ENCODE measurements at places on chromosomes 1 and 21.

GRCh38 chr1:156245451-156246232 is 2.2 kb downstream of the PAQR6 start:
- DNase-seq, result peak; percentile 52

- DNase-seq, result no peak
Observed at GRCh38 chr1:114339379-114339778, 171.6 kb downstream of the TRIM33 start.

DNA sequence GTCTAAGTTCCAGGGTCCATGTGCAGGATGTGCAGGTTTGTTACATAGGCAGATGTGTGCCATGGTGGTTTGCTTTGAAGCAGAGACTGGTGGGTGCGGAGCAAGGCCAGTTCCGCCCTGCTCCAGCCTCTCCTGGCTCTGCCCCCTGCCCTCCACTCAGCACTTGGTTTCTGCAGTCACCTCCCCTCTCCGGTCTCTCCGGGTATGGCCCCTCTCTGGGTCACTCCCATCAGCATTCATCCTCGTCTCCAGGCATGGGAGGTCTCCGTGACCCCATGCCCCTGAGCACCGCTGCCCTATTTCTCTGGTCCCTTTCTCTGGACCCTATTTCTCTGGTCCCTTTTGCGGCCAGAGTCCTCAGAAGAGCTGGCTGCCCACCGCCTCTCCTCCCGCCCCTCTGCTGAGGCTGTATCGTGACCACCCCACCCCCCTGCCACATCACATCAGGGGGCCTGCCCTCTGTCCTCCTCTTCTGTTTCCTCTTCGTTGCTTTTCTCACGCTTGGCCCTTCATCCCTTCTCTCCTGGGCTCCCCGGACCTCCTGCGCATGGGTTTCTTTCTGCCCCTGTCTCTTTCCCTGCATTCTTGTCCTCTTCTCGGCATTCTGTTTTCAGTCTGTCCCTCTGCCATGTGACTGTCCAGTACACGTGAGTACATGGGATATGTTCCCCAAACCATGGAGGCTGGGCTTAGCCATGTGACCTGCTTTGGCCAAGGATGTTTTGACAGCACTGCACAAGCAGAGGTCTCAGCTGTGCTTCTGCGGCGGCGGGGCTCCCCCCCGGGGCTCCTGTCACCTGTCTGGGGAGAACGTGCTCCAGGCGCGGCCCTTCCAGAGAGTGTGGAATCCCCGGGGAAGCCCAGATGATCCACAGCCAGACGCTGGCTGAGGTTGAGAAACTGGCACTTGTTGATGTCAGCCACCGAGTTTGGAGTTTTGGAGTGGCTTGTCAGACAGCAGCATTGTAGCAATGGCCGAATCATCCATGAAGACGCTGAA is 54.4 kb upstream of the C1orf174 start:
- DNase-seq, result no peak

DNA sequence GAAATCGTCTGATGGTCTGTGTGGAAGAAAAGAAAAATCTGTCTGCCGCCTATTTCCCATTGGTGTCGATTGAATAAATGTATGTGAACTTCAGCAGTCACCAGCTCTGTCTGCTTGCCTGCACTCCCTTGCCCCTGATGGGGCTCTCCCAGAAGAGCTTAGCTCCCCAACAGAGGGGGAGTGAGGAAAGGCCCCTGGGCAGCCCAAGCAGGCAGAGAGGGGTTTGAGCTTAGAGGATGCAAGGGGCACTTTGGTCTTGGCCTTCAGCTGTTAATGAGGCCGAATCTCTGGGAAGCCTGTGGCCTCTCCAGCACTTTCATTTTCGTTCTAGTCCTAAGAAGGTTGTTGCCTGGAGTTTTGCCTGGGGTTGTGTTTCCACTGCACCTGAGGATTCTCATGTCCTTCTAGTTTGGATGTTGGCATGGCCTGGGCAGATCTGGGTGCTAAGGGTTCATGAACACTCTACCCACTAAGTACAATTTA is 2.8 kb downstream of the FOXD2 start:
- no peak for DNase-seq

DNA sequence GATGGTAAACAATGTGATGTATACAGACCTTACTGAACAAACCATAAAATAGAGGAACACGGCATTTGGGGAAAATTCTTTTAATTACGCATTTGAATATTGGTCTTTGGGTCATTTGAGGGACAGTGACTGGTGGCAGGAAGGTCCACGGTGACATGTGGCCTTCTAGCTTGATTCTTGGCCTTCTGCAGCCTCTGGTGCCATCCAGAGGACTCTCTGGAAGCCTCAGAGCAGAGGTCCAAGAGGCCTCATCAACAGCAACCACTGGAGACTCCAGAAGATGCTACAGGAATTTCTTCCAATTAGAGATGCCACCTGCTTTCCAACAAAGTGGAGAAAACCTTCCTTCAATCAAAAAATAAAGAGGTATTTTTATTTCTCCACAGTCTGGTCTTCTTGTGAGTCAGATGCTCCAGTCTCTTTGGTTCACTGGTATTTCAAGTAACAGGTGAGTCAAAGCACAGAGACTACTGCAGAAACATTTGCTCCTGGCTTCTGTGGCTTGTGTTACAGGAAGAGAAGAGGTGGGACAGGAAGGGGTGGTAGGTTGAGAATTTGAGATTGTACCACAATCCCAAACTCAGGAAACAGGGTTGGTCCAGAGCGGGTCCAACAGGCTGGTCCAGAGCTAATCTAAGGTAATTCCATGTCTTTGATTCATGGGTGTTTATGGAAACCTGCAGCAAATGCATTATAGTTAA is 2.7 kb upstream of the F5 start:
- no peak for DNase-seq

GRCh38 chr1:206513312-206514111 is 6.2 kb downstream of the RASSF5 start:
- no peak for DNase-seq

GRCh38 chr1:230749150-230749549 is 2.0 kb downstream of the CAPN9 start:
- no peak for DNase-seq

DNA sequence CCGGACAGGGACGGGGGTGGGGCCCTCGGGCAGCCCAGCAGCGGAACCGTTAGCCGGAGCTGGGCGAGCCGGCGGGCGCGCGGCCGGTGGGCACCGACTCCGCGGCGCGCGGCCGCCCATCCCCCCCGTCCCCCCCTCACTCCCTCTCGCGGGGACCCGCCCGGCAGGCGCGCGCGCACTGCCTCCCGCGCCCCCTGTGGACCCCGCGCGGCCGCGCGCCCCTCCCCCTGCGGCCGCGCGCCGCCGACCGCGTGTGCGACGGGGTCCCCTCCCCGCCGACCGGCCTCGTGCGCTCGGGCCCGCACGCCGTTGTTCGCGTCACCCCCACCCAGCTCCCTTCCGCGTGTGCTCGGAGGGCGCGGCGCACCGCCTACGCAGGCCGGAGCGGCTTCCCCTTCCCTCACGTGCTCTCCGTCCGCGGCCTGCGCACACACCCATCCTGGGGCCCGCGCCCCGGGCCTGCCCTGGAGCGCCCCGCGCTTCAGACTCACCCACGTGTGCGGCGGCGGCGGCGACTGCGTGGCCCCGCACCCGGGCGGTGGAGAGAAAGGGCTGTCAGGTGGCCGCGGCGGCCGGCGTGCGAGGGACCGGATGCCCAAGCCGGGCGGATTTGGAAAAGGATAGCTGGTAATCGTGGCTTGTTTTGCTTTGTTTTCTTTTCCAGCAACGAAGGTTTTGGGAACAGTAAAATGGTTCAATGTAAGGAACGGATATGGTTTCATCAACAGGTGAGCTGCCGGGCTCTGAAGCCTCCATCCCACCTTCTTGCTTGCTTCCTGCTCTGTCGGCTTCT is 717 bp downstream of the YBX1 start:
- peak; percentile 50 for DNase-seq

DNA sequence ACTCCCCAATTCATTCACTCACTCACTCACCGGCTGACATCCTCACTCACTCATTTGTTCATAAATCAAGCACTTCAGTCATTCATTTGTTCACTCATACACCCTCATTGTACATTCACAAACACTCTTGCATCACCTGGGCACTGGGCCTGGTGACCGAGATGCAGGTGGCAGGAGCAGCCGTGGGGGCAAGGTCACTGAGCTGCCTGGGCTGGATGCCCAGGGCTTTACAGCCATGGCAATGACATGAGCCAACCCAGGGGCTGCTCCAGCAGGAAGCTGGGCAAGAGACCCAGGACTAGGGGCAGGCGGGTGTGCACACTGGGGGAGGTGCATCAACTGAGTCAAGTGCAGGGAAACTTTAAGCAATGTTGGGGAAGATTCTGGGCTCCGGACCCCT is 113.6 kb upstream of the IGSF21 start:
- DNase-seq, result no peak

GRCh38 chr1:226660410-226661182 is 78.5 kb downstream of the ITPKB start:
- no peak for DNase-seq

DNA sequence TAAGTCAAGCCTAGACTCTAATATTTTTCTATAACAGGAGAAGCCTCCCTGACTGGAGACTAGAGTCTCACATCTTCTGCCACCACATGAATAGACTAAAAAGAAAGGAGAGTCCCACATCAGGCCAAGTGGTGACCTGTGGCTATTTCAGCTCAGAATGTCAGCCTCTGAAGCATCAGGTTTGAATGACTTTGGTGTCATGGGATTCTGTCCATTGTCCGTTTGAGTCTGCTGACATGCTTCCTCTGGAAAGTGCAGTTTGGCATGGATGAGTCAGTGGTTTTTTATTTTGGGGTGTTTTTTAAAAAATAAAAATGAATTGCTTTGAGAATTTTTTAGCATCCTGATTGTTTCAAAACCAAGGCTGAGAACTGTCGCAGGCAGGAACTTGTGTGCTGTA is 19.5 kb downstream of the DYRK3 start:
- DNase-seq, result no peak

- peak; percentile 9 for DNase-seq
Observed at GRCh38 chr1:168312718-168313604, 32.3 kb downstream of the TBX19 start.

GRCh38 chr1:154865442-154866256 is 4.4 kb downstream of the KCNN3 start:
- no peak for DNase-seq

DNA sequence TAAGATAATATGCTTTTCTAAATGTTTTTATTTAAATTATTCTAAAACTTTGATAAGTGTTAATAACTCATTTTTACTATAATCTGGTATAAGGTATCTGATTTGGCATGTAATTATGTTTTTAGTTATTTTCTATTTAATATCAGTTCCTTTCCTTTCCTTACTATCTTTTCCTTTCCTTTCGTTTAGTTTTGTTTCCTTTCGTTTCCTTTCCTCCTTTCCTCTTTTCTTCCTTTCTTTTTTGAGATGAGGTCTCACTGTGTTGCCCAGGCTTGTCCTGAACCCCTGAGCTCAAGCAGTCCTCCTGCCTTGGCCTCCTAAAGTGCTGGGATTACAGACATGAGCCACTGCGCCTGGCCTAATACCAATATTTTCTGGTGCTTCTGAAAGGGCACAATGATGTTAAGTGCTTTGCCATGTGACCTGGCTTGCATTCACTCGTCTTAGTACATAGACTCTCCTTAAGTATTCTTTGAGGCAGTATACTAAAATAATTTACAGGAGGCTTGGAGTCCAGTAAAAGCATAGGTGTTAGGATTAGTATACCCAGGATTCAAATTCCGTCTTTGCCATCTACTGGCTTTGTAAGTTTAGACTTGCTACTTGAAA is 18.7 kb downstream of the MIER1 start:
- DNase-seq, result no peak

- no peak for DNase-seq
Observed at GRCh38 chr1:27380224-27380623, 2.9 kb downstream of the CD164L2 start.

GRCh38 chr1:71184410-71184809 is 103.6 kb upstream of the ZRANB2 start:
- DNase-seq, result no peak

DNA sequence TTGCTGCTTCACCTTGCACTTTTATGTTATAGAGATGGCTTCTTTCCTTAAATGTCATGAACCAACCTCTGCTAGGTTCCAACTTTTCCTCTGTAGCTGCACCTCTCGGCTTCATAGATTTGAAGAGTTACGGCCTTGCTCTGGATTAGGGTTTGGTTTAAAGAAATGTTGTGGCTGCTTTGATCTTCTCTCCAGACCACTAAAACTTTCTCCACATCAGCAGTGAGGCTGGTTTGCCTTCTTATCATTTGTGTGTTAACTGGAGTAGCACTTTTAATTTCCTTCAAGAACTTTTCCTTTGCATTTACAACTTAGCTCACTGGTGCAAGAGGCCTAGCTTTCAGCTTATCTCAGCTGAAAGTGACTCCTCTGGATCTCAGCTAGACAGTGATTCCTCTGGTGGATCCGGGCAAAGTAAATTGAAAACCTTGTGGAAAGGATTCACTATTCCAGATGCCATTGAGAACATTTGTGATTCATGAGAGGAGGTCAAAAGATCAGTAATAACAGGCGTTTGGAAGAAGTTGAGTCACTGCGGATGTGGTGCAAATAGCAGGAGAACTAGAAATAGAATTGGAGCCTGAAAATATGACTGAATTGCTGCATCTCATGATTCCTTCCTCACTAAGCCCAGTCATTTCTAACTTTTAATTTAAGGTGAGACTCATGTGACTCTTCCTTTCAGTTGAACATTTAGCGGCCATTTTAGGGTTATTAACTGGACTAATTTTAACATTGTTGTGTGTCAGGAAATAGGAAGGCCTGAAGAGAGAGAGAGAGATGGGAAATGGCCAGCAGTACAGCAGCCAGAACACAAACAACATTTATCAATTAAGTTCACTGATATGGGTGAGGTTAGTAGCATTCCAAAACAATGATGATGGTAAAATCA is 16.2 kb upstream of the RGS1 start:
- no peak for DNase-seq

DNA sequence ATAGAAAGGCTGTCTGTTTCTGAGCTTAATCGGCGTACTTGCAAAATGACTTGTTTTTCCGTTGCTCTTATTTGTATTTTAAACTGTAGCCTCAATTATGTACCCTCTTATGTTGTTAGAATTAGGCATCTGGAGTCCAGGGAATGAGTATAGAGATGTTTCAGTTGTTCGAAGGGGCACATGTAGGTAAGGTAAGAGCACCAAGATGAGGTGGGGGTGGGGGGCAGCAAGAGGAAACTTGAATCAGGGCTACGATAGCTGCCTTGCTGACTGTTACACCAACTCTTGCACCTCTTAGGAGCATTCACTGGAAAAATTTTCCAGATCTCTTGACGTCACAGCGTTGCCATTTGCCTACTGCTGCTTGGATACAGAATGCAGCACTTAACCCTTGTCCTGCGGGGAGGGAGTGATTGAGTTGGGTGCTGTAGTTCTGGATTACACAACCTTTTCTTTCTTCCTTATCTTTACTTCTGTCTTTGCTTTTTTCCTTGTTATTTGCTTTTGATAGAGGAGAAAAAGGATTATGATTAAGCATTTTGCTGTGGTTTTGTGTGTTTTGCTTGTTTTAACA is 3.2 kb downstream of the ATP1B1 start:
- no peak for DNase-seq

DNA sequence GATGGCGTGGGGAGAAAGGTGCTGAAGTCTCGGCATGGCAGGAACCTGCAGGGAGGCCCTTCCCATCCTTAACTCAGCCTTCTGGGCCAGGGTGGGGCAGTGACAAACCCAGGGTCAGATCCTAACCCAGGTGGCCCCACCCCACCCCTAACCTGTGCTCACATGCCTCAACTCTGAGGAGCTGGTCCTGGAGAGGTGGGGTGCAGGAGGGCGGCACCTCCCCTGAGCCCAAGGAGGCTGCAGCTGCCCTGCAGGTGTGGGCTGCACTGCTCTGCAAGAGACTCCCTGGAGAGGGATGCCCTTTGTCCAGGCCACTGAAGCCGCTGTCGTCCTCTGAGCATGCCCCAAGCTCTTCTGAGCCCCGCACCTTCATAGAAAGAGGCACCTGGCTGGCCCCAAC is 15.2 kb upstream of the ADAMTSL4 start:
- no peak for DNase-seq

- DNase-seq, result no peak
Observed at GRCh38 chr1:98417820-98418219, 243.7 kb upstream of the SNX7 start.

GRCh38 chr1:28195780-28196179 is 19.3 kb upstream of the PTAFR start:
- no peak for DNase-seq

Measured in GM18507 (cell line).